Stimulated activated CD8-positive, alpha-beta memory T cell treated with anti-CD3 and anti-CD28 coated beads, Interleukin-15, amount 100 ng/mL, for 1 hour (primary cell): ENCODE measurements at places on chromosomes 5 and 9.

DNA sequence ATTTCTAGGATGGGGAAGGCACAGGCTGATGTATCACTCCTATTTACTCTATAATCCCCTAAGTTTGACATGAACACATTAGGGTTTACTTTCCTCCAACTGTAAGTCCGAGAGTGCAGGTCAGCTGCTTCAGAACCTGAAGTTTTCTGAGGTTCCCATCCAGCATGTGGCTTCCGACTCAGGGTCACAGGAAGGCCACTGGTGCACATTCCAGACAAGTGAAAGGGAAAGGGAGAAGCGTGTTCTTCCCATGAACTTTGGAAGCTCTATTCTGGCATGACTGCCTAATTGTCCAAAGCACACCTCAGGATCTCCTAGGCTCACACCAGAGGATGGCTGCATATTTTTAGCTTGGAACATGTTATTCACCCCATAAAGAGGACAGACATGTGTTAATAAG is 602.6 kb downstream of the SEMA5A start:
- no peak for DNase-seq

GRCh38 chr5:127997201-127997704 is 86.3 kb upstream of the SLC12A2 start:
- DNase-seq = no peak

GRCh38 chr5:168793841-168794837 is 215.0 kb upstream of the PANK3 start:
- no peak for DNase-seq

DNA sequence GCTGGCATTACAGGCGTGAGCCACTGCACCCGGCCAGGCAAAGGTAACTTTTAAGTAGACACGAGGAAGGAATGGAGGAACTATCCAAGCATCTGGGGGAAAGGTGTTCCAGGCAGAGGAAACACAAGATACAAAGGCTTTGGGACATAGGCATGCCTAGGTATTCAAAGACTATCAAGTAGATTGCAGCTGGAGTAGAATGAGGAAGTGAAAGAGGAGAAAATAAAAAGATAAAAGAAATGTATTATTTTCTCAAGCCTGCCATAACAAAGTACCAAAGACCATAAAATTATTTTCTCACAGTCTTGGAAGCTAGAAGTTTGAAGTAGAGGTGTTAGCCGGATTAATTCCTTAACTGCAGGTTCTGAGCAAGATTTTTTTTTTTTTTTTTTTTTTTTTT is 39.9 kb upstream of the GRIN3A start:
- DNase-seq = no peak

GRCh38 chr9:136784997-136785361 is 6.2 kb upstream of the TMEM141 start:
- no peak for DNase-seq

- no peak for DNase-seq
Observed at GRCh38 chr5:74306845-74307244, 333.7 kb downstream of the ENC1 start.

DNA sequence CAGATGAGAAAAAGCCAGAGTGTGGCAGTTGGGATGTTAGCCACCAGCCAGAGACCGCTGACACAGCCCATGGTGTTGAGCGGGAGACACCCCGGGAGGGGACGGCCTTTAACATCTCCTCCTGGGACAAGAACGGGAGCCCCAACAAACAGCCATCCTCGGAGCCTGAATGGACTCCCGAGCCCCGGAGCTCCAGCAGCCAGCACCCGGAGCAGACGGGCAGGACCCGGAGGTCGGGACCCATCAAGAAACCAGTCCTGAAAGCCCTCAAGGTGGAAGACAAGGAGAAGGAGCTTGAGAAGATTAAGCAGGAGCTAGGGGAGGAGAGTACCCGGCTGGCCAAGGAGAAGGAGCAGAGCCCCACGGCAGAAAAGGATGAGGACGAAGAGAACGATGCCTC is 28.0 kb upstream of the POMT1 start:
- DNase-seq = no peak

- no peak for DNase-seq
Observed at GRCh38 chr5:143153332-143154119, 250.0 kb downstream of the NR3C1 start.

GRCh38 chr9:33291031-33291397 is 698 bp downstream of the NFX1 start:
- no peak for DNase-seq

- DNase-seq = no peak
Observed at GRCh38 chr5:158943057-158943456, 156.7 kb downstream of the EBF1 start.

- DNase-seq = no peak
Observed at GRCh38 chr5:78594610-78595457, 53.7 kb downstream of the LHFPL2 start.

DNA sequence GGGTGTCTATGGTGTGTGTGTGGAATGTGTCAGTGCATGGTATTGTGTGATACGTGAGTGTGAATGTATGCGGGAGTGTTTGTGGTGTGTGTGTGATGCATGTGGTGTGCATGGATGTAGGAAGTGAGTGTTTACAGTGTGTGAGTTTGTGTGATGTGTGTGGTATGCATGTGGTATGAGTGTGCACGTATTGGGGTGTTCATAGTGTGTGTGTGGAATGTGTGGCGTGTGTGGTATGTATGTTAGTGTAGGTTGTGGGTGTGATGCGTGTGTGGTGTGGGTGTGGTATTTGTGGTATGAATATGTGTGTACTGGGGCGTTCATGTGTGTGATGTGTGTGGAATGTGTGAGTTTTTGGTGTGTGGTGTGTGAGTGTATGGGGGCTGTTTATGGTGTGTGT is 40.1 kb upstream of the BICD2 start:
- no peak for DNase-seq

DNA sequence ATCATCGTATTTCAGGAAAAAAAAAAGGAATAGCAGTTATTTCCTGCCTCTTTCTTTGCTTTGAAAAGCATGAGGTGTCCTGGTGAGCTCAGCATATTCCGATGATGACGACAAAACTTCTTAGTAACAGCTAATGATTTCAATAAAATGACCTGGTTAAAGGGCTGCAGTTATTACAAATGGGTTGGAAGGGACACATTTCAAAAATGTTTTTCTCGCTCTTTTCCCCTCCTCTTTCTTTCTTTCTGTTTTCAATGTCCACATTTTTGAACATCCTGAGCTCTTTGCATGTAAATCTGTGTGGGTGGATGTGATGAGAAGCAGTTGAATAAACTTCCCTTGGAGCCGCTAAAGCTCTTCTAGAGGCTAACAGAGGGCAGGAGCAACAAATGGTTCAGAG is 186.8 kb upstream of the SLC27A6 start:
- DNase-seq = no peak

DNA sequence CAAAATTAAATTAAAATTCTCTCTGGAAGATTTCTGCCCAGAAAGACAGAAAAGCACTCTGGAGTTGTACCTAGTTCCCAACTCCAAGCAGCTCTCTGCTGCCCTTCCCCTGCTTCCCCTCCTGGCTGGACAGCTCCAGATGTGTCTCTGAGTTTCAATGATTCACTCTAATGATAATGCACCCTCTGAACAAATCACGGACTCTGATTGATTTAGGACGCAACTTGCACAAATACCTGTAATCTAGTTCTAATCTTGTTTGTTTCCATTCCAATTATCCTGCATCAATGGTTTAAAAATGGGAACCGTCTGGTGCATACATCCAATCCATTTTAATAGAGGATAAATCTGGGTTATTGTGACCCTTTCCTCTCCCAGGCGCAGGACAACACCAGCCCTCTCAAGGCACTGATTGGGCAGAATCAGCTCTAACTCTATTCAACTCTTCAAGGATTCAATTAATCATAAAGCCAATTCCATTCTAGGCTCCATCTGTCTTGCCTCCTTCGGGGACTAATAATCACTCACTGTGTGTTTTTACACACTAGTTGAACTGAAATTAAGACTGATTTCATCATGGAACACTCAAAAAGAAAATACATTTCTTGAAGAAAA is 111.2 kb upstream of the LRRTM2 start:
- DNase-seq = no peak

GRCh38 chr5:52598968-52599367 is 188.7 kb upstream of the ITGA1 start:
- DNase-seq = no peak

GRCh38 chr5:19018822-19019221 is 969.2 kb downstream of the CDH18 start:
- DNase-seq = no peak

DNA sequence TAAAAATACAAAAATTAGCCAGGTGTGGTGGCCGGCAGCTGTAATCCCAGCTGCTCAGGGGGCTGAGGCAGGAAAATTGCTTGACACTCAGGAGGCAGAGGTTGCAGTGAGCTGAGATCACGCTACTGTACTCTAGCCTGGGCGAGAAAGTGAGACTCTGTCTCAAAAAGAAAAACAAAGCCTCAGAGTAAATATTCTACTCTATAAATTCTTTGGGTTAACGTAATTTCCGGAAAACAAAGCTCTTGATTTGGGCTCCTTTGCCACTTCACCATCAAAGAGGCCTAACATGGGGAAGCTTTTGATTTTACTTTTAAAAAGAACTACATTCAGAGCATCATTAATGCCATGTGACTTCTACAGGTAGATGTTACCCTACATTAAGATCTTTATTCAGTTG is 103.1 kb downstream of the SERINC5 start:
- DNase-seq = no peak

GRCh38 chr9:12922224-12922866 is 147.5 kb downstream of the LURAP1L start:
- no peak for DNase-seq

DNA sequence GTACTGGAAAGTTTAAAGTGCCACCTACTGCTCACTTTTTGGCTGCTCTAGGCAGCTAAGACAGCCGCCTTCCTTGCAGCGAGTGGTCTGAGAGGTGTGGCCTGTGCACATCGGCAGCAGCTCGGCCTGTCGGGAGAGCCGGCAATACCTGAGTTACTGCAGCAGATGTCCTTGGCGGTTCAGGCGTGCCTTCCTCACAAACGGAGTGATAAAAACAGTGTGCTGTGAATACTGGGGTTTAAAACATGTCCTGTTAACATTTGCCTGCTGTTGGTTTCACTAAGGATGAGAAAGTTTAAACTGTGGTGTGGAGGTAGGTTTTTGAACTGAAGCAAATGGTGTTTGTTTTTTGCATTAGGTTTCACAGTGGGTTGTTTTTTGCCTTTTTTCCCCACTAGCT is 12.9 kb downstream of the TRAF2 start:
- no peak for DNase-seq

- DNase-seq = no peak
Observed at GRCh38 chr9:98555651-98556465, 152.9 kb downstream of the GABBR2 start.
